Vein endothelial cell (primary cell): ENCODE measurements at places on chromosomes 2 and 18. TPM values are rescaled to one million over a fixed set of nuclear protein-coding genes. Genes with fewer than 3 reads are reported as not detected.

Gene CCDC148
- 0.33 and 0.48 TPM in 2 replicates for total RNA-seq

Gene CD8B2
- not detected in 2 replicates for total RNA-seq

Gene CHRNA1
- total RNA-seq: 5.4 and 6.2 TPM in 2 replicates

Gene ATP5MC3
- total RNA-seq: 75.4 and 102 TPM in 2 replicates

Gene ST6GAL2
- total RNA-seq: 0.57 and 0.65 TPM in 2 replicates

Gene GNAL
- total RNA-seq: under 0.01 and 1.1 TPM in 2 replicates

Gene SCYGR8
- total RNA-seq: not detected in 2 replicates

Gene DSC1
- not detected in 2 replicates for total RNA-seq

Gene REG3G
- not detected in 2 replicates for total RNA-seq

Gene PSD4
- 0.57 and 0.65 TPM in 2 replicates for total RNA-seq

Gene RBM44
- 0.67 and 1.3 TPM in 2 replicates for total RNA-seq

Gene PRSS56
- not detected in 2 replicates for total RNA-seq

Gene SLC35F6
- total RNA-seq: 64.1 and 73.2 TPM in 2 replicates

Gene C2orf81
- 0.19 TPM in 1 of 2 replicates, not detected in the other for total RNA-seq

Gene CNGA3
- not detected in 2 replicates for total RNA-seq

Gene CTNNA2
- not detected in 2 replicates for total RNA-seq

Gene SAG
- not detected in 2 replicates for total RNA-seq
